ENCODE measurements at places on chromosomes 7 and 10.

- DNase-seq: no peak
Measured at GRCh38 chr7:101597941-101598340, 31.2 kb downstream of the MYL10 start.

GRCh38 chr10:60960913-60961312 is 16.9 kb upstream of the RHOBTB1 start:
- DNase-seq: no peak

DNA sequence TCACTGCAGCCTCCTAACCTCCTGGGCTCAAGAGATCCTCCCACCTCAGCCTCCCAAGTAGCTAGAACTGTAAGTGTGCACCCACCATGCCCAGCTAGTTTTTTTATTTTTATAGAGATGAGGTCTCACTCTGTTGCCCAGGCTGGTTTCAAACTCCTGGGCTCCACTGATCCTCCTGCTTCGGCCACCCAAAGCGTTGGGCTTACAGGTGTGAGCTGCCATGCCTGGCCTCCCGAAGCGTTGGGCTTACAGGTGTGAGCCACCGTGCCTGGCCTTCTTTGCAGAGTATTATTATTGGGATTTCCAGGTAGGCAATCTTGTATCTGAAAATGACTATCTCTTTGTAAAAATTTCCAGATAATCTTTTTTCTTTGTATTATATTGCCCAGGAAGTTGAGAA is 23.1 kb upstream of the NCAPG2 start:
- DNase-seq: no peak

DNA sequence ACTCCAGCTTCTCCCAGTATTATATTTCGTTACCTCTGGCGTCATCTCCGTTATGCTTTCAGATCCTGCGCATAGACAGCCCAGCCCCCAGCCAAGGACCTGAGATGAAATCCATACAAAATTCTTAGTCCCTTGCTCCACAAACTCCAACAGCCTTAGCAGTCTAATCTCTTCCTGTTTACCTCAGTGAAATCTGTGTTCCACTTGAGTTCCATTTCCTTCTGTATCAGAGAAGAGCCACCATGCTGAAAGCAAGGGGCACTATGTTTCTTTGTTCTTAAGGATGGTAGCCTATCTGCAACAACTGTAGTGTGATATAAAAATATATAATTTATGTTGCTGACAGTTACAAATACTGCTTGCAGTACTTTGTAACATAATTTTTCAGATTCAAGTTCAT is 59.8 kb downstream of the PTEN start:
- no peak for DNase-seq

GRCh38 chr7:15747301-15747700 is 60.8 kb upstream of the MEOX2 start:
- no peak for DNase-seq

DNA sequence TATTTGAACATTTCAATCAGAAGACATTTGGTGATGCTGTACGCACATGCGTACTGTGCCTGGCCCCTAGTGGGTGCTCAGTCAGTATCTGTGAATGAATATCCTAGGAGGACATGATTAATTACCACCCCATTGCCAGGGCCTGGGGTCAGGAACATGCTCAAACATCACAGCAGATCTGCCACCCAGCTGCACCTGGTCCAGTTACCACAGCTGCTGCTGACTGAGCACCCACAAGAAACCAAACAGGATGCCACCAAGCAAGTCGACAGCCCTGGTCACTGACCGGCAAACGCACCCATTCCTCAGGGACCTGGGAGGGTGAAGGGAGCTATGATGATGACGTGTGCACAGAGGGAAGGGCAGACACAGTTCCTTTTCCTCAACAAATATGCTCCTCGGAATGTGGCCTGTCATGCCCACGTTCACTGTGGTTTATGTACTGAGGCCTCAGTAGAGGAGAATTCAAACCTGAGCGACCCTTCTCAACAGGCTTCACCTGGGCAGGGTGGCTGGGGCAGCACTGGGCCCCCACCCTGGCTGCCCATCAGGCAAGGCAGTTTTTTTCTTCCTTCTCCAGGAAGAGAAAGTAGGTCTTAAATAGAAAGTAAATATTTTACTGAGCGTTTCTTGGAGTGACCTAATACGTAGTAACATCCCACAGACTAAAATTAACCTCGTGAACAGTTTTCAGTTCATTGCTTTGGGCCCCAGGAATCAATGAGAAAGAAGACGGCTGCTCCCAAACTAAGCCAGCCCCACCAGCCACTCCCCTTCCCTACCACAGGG is 13.4 kb downstream of the CTBP2 start:
- no peak for DNase-seq

DNA sequence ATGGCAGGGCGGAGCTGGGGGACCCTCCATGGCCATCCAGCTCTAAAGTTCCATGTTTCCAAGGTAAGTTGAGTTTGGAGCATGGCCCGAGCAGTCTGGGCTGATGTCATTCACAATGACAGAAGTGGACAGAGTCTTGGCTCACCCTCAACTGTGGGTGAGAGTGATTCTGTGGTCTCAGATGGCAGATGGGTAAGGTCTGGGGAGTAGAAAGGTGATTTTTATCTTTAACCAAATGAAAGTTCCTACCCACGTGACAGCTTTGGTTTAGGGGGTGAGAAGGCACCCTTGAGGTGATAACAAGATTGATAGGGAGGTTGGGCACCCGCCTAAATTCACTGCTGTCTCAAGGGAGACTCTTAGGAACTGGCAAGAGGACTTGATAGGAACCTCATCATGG is 57.6 kb upstream of the PDZD8 start:
- DNase-seq: no peak

- no peak for DNase-seq
Measured at GRCh38 chr7:157359581-157359980, 22.8 kb downstream of the DNAJB6 start.

- no peak for DNase-seq
Measured at GRCh38 chr7:149725916-149726315, 47.5 kb downstream of the ZNF467 start.

- no peak for DNase-seq
Measured at GRCh38 chr7:143280566-143280965, 4.2 kb upstream of the TMEM139 start.

DNA sequence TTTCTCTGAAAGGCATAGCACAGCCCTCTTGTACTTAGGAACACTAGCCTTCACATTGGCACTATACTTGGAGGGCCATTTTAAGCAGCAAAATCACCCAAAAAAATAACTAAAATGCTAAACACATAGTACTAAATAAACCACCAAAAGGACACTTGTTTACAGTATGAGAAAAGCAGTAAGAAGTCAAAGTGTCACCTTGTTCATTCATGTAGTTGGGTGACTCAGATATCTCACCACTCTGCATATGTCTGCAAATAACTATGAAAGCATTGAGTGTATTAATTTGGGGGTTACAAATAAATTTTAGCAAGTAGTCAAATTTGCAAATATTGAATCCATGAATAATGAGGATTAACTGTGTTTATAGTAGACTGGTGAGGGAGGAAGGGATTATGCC is 107.6 kb downstream of the ELAPOR2 start:
- DNase-seq: no peak

GRCh38 chr7:28953633-28954032 is 4.5 kb downstream of the TRIL start:
- DNase-seq: no peak

DNA sequence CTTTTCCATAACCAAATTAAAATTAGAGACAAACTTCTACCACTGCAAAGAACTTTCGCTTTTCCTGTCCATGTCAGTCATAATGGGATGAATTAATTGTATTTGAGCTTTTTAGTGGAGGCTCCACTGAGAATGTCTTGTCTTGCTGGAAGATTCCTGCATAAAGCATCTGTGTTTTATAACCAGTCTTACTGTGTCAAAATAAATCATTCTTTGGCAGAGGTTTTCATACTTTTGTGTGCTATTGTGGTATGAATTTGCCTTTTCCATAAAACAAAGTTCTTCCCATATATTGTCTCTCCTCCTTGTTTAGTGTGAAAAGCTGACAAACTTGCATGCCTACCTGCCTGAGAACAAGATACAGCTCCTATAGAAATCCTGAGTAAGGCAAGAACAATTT is 124.8 kb upstream of the CCDC6 start:
- DNase-seq: no peak

DNA sequence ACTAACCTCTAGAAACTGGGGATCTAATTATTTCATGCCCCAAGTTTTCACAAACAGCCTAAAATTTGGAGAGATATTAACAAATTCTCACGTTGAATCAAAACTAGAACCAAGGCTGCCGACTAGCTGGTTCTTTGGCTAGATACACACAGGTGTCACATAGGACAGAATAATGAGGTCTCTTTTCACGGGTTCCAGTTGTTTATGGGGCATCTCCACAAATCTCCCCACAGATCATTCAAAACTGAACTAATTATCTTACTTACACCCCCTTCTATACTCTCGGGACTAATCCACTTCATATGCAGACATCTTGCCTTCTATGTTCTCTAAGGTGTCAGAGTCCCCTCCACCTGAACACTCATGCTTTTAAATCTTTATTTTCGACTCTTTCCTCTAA is 16.4 kb upstream of the OR2AE1 start:
- no peak for DNase-seq

All from NCI-H187 treated with DMSO at 0.1 percent for 48 hours (cell line).